ENCODE measurements at places on chromosomes 3 and 15.

DNA sequence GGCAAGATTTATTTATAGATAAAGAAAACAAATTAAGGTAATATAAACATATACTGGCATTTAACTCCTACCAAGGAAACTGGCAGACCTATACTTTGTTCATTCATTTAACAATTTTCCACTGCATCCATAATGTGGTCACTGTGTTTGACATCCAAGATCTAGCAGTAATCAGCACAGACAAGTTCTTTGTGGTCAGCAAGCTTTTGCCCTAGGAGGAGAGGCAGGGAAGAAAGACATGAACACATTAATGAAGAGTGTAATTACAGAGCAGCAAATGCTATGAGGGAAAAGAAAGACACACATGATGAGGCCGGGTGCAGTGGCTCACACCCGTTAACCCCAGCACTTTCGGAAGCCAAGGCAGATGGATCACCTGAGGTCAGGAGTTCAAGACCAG, 34.4 kb downstream of the SUCLG2 start:
- no peak for DNase-seq

DNA sequence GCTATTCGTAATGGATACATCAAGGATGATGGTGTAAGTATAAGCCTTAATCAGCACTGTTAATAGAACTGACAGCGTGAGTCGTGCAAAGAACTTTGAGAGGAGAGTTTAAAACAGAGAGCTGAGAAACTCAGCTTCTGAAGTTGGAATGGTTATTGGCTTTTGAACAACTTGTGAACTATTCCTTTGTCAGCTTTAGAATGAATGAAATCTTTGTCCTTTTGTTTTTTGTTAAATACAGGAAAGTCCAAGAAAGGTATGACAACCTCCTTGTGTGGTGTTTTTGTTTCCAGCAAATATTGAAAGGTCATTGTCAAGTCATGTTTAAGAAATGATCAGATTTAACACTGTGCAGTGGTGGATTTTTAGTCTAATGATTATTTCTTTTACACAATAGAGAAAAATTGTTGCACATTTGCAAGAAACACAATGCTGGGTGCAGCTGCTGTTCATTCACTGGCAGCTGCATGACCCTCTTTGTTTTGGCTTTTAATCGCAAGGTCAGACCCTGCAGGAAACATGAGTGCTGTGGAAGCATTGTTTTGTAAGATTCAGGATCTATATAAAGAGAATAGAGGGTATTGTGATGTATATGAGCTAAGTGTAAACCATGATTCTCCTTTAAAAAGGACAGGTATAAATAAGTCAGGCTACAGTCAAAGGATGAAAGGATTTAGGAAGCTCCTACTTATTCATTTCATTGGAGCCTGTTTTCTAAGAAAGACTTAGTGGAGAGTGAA, 21.7 kb upstream of the ABHD10 start:
- DNase-seq, result no peak

GRCh38 chr3:82229397-82229796, 468.0 kb upstream of the GBE1 start:
- no peak for DNase-seq

DNA sequence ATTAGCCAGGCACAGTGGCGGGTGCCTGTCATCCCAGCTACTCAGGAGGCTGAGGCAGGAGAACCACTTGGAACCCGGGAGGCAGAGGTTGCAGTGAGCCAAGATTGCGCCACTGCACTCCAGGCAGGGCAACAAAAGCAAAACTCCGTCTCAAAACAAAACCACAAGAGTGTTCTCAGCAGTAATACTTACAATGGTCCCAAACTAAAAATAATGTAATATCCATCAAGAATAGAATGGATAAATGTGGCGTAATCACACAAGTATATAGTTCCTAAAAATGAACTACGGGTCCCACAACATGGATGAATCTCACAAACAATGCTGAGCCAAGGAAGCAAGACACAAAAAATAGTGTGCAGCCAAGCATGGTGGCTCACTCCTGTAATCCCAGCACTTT, 39.2 kb downstream of the STAG1 start:
- DNase-seq, result no peak

DNA sequence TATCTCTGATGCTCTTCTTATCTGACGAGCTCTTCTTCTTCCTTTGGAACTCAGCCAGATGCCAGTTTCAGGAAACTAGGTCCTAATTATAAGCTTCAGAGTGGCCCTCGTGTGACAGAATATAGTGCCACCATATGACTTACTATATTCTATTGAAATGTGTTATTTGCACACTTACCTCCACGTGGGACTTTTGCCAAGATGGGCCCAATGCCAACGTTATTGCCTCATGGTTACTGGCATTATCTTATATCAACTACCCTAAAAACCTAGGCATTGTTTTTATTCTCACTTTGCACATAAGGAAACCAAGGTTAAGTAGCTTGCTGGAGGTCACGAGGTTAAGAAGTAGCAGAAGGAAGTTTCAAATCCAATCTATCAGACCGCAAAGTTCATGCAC, 71.3 kb upstream of the SLCO3A1 start:
- DNase-seq, result no peak

- no peak for DNase-seq
Observed at GRCh38 chr15:39474657-39475056, 106.2 kb upstream of the THBS1 start.

GRCh38 chr15:61830536-61831330, 229.5 kb downstream of the VPS13C start:
- no peak for DNase-seq

Data from astrocyte of the spinal cord (primary cell).